ENCODE measurements at places on chromosomes 11 and 22.

DNA sequence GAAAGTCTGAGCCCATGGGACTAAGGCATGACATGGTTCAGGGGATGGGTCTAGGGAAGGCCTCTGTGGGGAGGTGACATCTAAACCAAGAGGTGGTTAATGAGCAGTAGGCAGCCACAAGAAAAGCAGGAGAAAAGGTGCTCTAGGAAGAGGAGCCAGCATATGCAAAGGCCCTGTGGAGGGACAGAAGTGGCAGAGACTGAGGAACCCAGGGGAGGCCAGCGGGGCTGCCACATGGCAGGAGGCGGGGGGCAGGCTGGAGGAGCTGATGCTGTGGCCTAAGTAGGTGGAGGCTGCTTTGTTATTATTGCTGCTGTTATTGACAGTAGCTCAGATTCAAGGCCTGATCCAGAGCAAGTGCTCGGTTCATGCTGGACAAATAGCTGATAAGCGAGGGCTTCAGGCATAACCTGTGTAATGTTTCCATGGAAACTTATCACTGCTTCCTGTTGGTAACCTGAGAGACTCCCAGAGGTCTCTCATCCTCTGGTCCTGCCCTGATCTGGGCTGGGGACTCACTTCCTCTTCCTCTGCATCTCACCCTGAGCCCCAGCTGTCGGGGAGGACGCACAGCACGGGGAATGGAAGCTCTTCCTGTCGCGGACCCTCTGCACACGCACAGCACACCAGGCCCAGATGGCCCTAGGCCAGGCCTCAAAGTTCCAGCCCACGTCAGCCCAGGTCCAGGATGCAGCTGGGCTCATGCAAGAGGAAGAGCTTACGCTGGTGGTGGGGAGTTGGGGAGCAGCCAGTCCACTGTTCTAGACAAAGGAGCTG, 75.2 kb upstream of the TP53I11 start:
- DNase-seq, result no peak

GRCh38 chr11:77705876-77706579, 68.4 kb upstream of the CLNS1A start:
- DNase-seq, result no peak

DNA sequence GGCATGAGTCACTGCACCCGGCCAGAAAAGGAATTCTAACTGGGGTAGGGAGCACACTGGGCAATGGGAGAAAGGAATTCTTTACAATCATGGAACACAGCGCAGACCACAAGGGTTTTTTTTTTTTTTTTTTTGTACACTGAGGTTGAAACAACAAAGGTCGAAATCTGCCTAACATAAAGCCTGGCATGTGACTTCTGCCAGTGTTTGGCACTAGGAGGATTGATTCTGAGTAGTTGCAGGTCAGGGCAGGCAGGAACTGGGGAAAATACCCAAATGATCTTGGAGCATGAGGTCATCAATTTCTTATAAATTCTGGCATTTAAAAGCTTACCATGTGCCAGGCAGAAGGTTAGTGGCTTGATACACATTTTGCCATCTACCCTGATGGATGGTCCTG, 202.0 kb upstream of the SNX19 start:
- no peak for DNase-seq

DNA sequence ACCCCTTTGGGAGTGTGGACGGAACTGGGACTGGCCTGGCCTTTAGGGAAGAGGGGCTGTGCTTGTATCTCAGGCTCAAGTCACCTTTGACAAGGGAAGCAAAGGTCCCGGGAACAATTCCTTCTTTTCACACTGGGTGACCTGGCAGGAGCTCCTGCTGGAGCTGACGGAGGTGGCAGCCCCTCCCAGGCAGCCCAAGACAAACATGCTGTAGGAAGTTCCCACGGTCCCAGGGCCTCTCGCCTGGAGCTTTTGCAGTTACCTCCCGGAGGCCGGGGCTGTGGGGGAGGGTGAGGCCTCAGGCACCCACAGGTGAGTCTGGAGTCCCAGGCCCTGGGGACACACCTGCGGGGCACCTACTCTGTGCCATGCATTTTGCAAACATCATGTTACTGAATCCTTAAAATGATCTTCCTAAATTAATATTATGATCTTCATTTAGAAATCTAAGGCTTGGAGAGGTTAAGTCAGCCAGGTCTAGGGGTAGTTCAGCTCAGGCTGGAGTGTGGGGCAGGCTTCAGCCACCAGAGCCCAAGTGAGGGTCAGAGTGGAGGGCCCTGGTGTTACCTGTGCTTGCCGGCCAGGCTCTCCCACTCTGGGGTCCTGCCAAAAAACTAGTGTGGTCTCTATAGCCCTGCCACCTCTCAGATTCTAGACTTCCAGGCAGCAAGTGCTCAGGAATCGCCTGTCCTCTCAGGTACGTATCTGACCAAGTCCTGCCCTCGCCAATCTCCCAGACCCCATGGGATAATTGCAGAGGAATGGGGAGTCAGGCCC, 15.7 kb upstream of the MYEOV start:
- DNase-seq, result no peak

- peak; percentile 87 for DNase-seq
These were observed 14.0 kb downstream of the RAC2 start for GRCh38 chr22:37229805-37230672.

DNA sequence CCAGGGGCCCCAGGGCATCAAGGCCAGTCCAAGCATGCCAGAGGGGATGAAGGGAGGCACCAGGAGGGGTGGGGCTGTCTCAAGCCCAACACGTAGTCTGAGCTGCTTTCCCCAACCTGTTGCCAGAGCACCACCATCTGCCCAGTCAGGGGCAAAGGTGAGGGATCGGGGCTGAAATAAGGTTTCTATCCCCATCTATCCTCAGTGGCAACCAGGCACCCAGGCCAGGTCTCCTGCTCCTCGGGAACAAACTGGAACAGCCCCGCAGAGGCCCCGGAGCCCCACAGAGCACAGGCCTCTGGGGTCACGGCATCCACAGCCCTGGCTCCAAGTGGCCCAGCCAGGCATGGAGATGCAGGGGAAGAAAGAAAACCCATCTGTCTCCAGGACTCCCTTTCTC, 19.3 kb downstream of the STARD10 start:
- no peak for DNase-seq

- DNase-seq, result no peak
These were observed 17.3 kb downstream of the PACSIN2 start for GRCh38 chr22:42997582-42998090.

DNA sequence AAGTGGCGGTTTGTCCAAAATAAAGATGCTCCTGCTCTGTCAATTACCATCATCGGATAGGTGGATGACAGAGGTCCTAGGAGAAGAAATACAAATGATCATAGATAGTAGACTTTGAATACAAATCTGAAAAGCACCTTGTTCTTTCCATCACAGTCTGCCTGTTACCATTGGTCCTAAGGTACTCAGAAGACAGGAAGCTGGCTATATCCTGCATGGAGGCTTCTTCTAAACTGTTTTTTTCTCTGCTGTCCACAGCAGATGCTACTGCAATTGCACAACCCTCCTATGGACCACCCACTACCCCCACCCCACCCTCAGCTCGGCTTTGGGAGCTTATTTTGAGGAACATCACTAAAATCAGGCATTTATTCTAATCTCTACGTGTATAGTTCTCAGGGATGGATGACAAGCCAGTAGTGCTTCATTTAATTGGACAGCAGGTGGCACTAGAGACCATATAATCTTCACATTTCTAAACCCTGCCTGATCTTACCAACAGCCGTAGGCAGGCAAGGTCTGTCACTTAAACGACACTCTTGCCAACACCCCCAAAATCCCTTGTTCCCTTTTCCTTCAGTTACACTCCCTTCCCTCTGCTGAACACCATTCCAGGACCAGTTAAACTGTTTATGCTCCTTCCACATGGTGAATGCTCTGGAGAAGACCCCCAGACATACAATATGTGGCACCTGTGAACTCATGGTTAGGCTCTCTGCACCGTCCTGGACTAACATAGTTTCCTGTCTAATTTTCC, 6.6 kb upstream of the PTS start:
- no peak for DNase-seq

GRCh38 chr11:65796726-65797601, 10.1 kb downstream of the OVOL1 start:
- no peak for DNase-seq

DNA sequence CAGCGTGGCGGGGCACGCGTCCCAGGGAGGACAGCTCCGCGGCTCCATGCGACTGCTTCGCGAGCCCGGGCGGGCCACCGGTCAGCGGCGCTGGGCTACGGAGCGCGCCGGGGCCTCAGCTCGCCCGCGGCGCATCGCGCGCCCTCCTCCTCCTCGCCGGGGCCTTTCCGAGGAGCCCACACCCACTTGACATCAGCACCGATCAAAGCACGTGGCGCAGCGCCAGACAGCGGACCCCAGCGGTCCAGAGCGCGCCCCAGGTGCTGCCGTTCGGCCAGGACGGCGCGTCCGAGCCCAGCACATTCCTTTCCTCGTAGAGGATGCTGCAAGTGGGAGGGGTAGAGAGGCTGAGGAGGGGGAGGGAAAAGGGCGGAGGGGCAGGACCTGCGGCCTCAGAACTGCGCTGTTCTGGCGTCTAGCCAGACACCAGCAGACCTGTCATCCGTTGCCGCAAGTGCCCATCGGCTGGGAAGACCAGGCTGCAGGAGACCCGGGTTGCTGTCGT, 88.6 kb downstream of the PLEKHA7 start:
- DNase-seq, result no peak

DNA sequence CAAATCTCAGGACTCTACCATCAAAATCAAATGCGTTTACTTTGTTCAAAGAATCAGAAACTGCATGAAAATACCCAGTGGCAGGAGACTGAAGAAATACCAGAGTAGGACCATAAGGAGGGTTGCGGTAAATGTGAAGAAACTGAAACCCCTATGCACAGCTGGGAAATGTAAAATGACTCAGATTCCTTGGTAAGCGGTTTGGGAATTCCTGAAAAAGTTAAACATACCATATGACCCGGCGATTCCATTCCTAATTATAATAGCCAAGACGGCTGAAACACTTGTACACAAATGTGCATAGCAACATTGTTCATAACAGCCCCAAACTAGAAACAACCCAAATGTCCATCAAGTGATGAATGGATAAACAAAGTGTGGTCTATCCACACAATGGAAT, 114.1 kb upstream of the GRAMD1B start:
- DNase-seq, result no peak

GRCh38 chr22:27913162-27913741, 5.8 kb downstream of the PITPNB start:
- DNase-seq, result no peak

DNA sequence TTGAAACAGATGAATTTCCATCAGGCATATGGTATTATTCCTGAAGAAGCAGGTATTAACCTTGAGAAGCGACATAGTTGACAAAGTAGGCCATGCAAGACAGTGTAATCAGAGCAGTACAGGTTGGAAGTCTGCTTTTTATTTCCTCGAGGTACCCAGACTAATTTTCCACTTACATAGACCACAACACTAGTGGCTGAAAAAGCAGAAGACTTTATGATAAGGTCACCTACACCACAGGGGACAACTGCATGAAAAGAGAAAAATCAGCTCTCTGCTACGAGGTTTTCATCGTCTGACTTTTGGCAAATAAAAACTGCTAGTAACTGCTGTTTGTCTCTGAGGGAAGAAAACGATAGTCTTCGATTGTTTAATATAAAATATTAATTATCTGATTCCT, 77.5 kb downstream of the CNTN5 start:
- no peak for DNase-seq

- no peak for DNase-seq
These were observed 9.8 kb upstream of the NXPE4 start for GRCh38 chr11:114605370-114605769.

- DNase-seq, result no peak
These were observed 90.2 kb upstream of the ALKBH3 start for GRCh38 chr11:43790444-43790794.

GRCh38 chr11:113840932-113841664, 34.3 kb downstream of the USP28 start:
- DNase-seq, result no peak

DNA sequence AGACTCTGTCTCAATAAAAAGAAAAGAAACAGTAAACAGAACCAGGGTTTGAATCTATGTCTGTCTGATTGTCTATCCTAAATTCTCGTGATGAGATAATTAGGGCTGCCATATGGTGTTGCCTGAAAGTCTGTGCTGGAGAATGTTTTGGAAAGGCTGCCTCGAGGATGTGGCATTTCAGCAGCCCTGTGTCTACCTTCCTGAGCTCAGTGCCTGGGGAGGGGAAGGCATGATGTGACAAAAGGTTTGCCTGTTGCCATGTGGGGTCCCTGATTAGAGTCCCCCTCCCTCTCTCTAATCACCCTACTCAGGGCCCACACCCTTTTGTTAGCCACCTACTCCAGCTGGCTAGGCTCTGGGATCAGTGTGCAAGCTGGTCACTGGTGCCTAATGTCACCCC, 15.2 kb downstream of the CD82 start:
- DNase-seq, result no peak

GRCh38 chr22:31439808-31440207, 40.4 kb downstream of the DRG1 start:
- DNase-seq, result no peak

DNA sequence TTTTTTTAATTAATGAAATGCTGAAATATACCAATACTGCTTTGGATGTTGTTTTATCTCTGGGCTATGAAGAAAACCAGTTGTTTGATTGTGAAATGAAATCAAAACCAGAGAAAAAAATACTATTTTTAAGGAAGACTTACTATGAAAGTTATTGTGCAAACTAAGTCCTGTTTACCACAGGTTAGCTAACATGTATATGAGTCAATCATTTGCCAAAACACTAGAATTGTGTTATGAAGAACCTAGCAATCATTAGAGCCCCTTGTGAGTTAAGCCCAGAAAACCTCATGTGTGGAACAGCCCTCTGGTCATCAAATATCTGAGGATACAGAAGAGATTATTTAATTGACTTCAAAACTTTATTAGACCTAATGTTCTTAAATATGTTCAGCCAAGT, 83.7 kb downstream of the FAT3 start:
- no peak for DNase-seq

- DNase-seq, result no peak
These were observed 4.2 kb downstream of the SIPA1 start for GRCh38 chr11:65642014-65642671.

GRCh38 chr11:114684636-114685035, 6.3 kb downstream of the NXPE2 start:
- DNase-seq, result no peak

- no peak for DNase-seq
These were observed 10.4 kb upstream of the TUB start for GRCh38 chr11:8070417-8071115.

- DNase-seq, result no peak
These were observed 51.2 kb upstream of the ARHGAP20 start for GRCh38 chr11:110763249-110764011.

- peak; percentile 36 for DNase-seq
These were observed 63.4 kb downstream of the FLI1 start for GRCh38 chr11:128757235-128757711.

DNA sequence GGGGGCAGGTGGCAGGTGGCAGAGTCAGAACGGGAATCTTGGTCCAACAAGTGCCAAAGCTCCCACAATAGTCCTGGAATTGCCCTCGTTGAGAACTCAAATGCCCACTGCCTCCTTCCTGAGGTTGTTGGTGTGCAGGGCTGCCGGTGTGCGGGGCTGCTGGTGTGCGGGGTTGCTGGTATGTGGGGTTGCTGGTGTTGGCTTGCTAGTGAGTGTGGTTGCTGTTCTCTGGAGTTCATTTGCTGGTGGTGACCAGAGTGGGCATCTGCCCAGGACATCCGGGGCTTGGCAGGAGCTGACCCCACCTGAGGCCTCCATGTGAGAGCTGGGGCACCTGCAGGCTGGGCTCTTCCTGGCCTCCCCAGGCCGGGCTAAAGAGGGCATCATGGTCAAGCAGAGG, 14.0 kb upstream of the MPPED1 start:
- no peak for DNase-seq

GRCh38 chr11:86460461-86461385, 86.0 kb downstream of the CCDC81 start:
- no peak for DNase-seq
